Activated CD4-positive, alpha-beta T cell treated with anti-CD3 and anti-CD28 coated beads for 36 hours (primary cell): ENCODE measurements at places on chromosomes 13 and 19.

GRCh38 chr19:35144600-35145436 is 1.8 kb downstream of the FXYD7 start:
- H3K27ac ChIP-seq, result no peak overlapping the region
- no peak overlapping the region for H3K4me3 ChIP-seq
- no peak for DNase-seq
- peaks cover 31% of the 10 kb centered on the region for H3K4me1 ChIP-seq
- no peaks in the 10 kb centered on the region for H3K36me3 ChIP-seq

DNA sequence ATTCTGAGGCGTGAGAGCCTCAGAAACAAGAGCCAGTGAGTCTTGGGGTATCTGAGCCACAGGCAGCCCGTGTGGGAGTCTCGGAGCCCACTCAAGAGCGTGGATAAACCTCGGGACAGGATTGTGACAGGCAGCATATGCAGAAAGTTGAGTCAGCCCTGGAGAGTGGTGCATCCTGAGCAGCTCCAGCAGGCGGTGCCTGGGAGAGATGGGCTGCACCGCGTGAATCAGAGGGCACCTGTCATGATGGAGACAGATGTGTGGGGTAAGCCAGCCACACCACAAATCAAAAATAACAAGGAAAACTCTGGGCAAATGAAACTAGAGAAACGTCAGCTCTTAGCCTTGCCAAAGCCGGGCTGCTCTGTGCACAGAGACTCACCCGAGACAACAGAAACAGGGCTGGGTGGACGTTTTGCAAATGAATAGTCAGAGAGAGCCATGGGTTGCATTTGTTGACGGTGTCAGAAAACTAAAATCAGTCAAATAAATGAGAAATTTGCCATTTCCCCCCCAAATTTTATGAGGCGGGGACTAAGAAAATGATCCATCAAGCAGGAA is 30.0 kb upstream of the POP4 start:
- H3K4me1 ChIP-seq, result peaks cover 26% of the 10 kb centered on the region
- DNase-seq, result peak; percentile 46
- peaks cover 61% of the 10 kb centered on the region for H3K27me3 ChIP-seq
- no peaks in the 10 kb centered on the region for H3K36me3 ChIP-seq
- no peak overlapping the region for H3K4me3 ChIP-seq
- no peak overlapping the region for H3K27ac ChIP-seq

DNA sequence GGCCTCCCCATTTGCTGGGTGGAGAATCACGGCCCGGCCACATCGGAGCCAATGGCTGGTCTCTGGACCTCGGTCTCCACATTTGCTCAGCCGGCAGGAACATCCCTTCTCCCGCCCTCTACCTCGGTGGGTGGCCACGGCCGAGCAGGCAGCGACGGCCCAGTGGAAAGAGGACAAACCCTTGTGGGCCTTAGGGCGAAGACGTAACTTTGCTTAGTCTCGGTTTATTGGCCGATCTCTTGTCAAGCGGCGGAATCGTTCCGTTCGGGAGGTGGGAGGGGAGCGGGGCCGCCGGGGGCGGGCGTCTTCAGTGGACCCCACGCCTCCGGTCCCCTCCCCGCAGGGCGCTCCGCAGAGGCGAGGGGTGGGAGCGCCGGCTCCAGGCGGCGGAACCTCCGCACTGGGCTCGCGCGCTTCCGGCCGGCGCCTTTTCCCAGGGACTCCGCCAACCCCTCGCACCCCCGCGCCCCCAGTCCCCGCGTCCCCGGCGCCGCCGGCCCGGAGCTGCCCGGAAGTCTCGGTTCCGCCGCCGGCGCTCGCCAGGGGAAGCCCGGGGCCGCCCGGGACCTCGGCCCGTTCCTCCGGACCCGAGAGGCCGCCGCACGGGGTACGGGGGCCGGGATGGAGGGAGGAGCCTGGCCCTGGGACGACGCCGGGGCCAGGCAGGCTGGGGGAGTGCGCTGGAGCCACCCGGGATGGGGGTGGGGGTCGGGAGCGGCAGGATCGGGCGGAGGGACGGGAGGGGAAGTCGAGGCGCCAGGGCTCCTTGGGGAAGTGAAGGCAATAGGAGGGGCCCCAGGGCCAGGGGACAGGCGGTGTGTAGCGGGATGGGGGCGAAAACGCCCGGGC is at the start of gene ZNF580:
TSS of gene ZNF580 (plus strand) at position 426 of the 849 bp plus-strand sequence. CDS start 1,507 bp downstream, outside the sequence.
- DNase-seq, result peak; percentile 79
- H3K4me3 ChIP-seq, result peak within 1 kb of the TSS; percentile 93
- peaks cover 61% of the 10 kb centered on the region for H3K4me1 ChIP-seq
- peak within 1 kb of the TSS; percentile 94 for H3K27ac ChIP-seq

- no peak overlapping the region for H3K27ac ChIP-seq
- H3K36me3 ChIP-seq, result no peaks in the 10 kb centered on the region
- no peak for DNase-seq
- no peaks in the 10 kb centered on the region for H3K27me3 ChIP-seq
- H3K4me1 ChIP-seq, result peaks cover 15% of the 10 kb centered on the region
Observed at GRCh38 chr13:73618275-73618865, 515.8 kb downstream of the KLF12 start.

DNA sequence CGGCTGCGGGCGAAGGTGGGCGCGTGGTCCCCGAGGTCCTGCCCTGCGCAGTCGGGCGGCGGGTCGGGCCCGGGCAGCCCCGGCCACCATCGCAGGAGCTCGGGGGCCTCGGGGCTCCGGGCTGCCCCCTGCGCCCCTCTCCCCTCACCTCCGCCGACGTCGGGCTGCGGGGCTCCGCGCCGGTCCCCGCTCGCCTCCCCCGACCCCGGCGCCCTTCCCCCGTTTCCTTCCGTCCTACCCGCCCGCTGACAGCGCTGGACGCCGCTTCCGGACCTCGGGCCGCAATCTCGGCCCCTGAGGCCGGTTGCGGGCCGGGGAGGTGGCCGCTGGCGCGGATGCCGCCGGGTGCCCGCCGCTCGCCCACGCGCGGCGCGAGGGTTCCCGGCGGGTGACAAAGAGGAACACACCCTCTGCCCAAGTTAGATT is 720 bp downstream of the FARP1 start:
- no peaks in the 10 kb centered on the region for H3K36me3 ChIP-seq
- no peak overlapping the region for H3K27ac ChIP-seq
- H3K4me1 ChIP-seq, result peaks cover 8% of the 10 kb centered on the region
- H3K27me3 ChIP-seq, result peaks cover 49% of the 10 kb centered on the region
- peak overlapping the region; percentile 57 for H3K4me3 ChIP-seq
- peak; percentile 14 for DNase-seq

DNA sequence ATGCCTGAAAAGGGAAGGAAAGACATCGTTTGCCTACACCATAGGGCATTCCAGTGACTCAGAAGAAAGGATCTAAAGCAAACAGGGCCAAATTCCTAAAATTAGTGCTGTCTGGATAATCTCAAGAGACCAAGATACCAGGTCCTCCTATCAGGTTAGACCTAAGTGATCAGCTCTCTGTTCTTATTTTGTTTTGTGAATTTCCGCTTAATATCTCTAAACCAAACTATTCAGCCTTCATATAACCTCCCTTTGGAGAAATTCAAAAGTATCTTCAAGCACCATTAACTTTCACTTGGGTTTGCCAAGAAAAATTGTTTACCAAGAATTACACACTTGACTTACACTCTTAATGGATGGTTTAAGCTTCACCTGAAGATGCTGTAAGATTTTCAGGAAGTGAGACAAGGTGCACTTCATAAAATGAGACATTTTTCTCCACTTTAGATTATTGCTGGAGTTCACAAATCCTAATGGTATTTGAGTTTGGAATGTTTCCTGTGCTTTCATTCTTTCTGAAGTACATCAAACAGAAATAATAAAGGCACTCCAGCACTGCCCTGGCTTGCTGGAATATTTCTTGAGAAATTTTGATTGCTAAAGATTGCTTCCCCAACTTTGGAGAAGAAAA is 376.1 kb downstream of the LMO7 start:
- no peak overlapping the region for H3K27ac ChIP-seq
- H3K36me3 ChIP-seq, result no peaks in the 10 kb centered on the region
- no peaks in the 10 kb centered on the region for H3K27me3 ChIP-seq
- no peak overlapping the region for H3K4me3 ChIP-seq
- H3K4me1 ChIP-seq, result no peaks in the 10 kb centered on the region

GRCh38 chr19:1471515-1472160 is 7.4 kb downstream of the C19orf25 start:
- no peak overlapping the region for H3K27ac ChIP-seq
- H3K27me3 ChIP-seq, result peaks cover 2% of the 10 kb centered on the region
- H3K36me3 ChIP-seq, result no peaks in the 10 kb centered on the region
- no peak overlapping the region for H3K4me3 ChIP-seq
- peak; percentile 48 for DNase-seq
- H3K4me1 ChIP-seq, result peaks cover 5% of the 10 kb centered on the region

- H3K27ac ChIP-seq, result no peak overlapping the region
- peaks cover 27% of the 10 kb centered on the region for H3K4me1 ChIP-seq
- DNase-seq, result peak; percentile 90
- no peaks in the 10 kb centered on the region for H3K36me3 ChIP-seq
- no peaks in the 10 kb centered on the region for H3K27me3 ChIP-seq
- H3K4me3 ChIP-seq, result no peak overlapping the region
Observed at GRCh38 chr19:43446746-43447489, 18.5 kb downstream of the LYPD3 start.

DNA sequence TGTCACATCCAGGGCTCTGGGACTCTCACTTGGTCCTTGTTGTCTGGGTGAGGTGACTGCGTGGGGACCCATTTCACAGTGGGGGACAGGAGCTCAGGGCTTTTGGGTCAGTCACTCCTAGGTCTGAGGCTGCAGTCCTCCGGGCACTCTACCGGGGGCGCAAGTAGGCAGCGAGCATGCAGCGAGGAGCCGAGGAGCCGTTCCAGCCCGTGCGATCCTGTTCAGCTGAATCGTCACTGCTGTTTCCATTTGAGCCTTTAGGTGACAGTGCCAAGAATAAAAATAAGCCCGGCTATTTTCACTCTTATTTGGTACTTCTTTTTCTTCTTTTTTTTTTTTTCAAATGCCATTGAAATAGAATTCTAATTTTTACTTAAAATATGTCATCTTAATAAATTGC is 126.5 kb downstream of the ZNF536 start:
- H3K27me3 ChIP-seq, result peaks cover 5% of the 10 kb centered on the region
- H3K27ac ChIP-seq, result no peak overlapping the region
- no peak overlapping the region for H3K4me3 ChIP-seq
- H3K4me1 ChIP-seq, result no peaks in the 10 kb centered on the region
- peak; percentile 10 for DNase-seq
- no peaks in the 10 kb centered on the region for H3K36me3 ChIP-seq

- H3K36me3 ChIP-seq, result peaks cover 8% of the 10 kb centered on the region
- DNase-seq, result peak; percentile 60
- H3K27ac ChIP-seq, result peak overlapping the region; percentile 69
- H3K4me3 ChIP-seq, result peak overlapping the region; percentile 7
- H3K27me3 ChIP-seq, result no peaks in the 10 kb centered on the region
Observed at GRCh38 chr13:40969169-40969901, 49.8 kb downstream of the ELF1 start.

DNA sequence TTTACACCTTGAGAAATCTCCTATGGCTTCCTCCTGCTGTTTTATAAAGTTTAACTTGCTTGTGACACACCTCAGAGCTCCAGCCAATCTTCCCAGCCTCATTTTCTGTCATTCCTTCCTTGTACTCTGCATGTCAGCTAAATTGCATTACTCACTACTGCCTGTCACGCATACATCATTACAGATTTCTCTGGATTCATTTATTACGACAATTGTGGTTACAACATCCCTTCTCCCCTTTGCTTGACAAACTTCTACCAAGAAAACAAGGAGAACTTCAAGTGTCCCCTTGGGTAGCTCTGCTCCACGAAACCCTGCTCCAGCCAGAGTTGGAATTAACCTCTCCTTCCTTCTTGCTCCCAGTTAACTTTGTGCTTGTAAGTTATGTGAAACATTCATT is 22.0 kb upstream of the GPR18 start:
- H3K27ac ChIP-seq, result peak overlapping the region; percentile 49
- DNase-seq, result no peak
- H3K4me1 ChIP-seq, result peaks cover 91% of the 10 kb centered on the region
- H3K27me3 ChIP-seq, result no peaks in the 10 kb centered on the region
- no peak overlapping the region for H3K4me3 ChIP-seq

DNA sequence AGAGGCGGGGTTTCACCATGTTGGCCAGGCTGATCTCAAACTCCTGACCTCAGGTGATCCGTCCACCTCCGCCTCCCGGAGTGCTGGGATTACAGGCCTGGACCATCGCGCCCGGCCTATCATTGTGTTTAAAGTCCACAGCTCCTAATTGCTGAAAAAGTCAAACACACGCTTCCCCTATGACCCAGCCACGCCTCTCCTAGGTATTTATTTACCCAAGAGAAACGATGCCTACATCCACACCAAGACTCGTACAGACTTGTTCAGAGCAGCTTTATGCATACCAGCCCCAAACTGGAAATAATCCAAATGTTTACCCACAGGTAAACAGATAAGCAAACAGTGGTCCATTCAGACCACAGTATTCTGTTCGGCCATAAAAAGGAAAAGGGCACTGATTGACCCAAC is 15.1 kb downstream of the ZNRF4 start:
- no peak for DNase-seq
- H3K36me3 ChIP-seq, result no peaks in the 10 kb centered on the region
- H3K4me1 ChIP-seq, result no peaks in the 10 kb centered on the region
- no peak overlapping the region for H3K4me3 ChIP-seq

GRCh38 chr19:30784850-30785457 is 412.8 kb downstream of the ZNF536 start:
- no peak overlapping the region for H3K4me3 ChIP-seq
- peaks cover 10% of the 10 kb centered on the region for H3K27me3 ChIP-seq
- no peak overlapping the region for H3K27ac ChIP-seq
- no peaks in the 10 kb centered on the region for H3K4me1 ChIP-seq

GRCh38 chr13:108560093-108560492 is 69.3 kb upstream of the MYO16 start:
- H3K27me3 ChIP-seq, result peaks cover 8% of the 10 kb centered on the region
- DNase-seq, result no peak
- no peak overlapping the region for H3K4me3 ChIP-seq

DNA sequence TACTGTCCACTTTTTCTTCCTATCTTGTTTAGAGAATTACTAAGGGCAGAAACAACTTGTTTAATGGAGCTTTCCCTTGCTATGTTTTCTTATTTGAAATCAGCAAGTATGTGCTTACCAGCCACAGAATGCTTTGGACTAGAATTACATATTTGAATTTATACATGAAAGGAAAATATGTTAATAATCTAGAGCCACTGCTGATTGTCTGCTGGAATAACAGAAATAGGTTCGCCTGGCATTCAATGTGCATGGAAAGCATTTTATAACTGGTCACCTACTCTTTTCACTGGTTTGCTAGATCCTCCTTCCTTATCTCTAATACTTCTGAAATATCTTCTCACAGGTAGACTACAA is 8.0 kb downstream of the EFNB2 start:
- peaks cover 25% of the 10 kb centered on the region for H3K27me3 ChIP-seq
- peaks cover 2% of the 10 kb centered on the region for H3K4me1 ChIP-seq
- H3K36me3 ChIP-seq, result no peaks in the 10 kb centered on the region

- H3K27ac ChIP-seq, result no peak overlapping the region
- H3K4me3 ChIP-seq, result no peak overlapping the region
- no peaks in the 10 kb centered on the region for H3K36me3 ChIP-seq
Observed at GRCh38 chr13:50421473-50422130, 406.4 kb downstream of the KCNRG start.

DNA sequence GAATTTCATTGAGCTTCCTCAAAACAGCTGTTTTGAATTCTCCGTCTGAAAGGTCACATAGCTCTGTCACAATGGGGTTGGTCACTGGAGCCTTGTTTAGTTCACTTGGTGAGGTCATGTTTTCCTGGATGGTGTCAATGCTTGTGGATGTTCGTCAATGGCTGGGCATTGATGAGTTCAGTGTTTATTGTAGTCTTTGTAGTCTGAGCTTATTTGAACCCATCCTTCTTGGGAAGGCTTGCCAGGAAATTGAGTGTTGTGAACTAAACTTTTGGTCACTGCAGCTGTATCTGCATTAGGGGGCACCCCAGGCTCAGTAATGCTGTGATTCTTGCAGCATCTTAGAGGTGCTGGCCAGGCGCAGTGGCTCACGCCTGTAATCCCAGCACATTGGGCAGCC is 22.0 kb downstream of the BLOC1S3 start:
- no peak overlapping the region for H3K27ac ChIP-seq
- no peaks in the 10 kb centered on the region for H3K36me3 ChIP-seq
- H3K4me3 ChIP-seq, result no peak overlapping the region
- H3K27me3 ChIP-seq, result no peaks in the 10 kb centered on the region
- DNase-seq, result no peak
